Activated CD8-positive, alpha-beta memory T cell treated with anti-CD3 and anti-CD28 coated beads for 4 hours (primary cell): ENCODE measurements at places on chromosomes 12 and 14.

- no peak for DNase-seq
Observed at GRCh38 chr12:24989216-24989615, 40.3 kb upstream of the BCAT1 start.

GRCh38 chr14:70942342-70942706 is 35.1 kb downstream of the PCNX1 start:
- DNase-seq = no peak

DNA sequence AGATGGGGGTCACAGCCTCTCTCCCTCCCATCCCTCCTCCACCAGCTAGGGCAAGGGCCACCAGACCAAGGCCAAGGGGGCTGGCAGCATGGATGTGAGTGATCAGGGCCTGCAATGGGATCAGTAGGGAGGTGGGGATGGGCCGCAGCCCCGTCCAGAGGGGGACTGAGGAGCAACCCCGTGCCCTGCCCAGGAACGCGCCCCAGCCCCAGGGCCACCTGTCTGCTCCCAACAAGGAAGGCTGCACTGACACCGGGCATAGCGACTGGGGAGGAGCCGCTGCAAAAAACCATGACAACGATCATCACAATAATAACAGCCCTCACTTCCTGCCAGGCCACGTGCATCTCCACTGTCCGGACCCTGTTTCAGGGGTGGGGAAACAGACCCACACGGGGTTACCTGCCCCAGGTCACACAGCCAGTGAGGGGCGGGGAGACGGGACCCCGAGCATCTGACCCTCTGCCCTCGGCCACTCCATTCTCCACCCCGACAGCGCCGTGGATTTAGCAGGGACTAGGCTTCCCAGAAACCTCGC is 24.3 kb downstream of the NCOR2 start:
- no peak for DNase-seq

GRCh38 chr12:116808113-116809105 is 70.3 kb downstream of the RNFT2 start:
- no peak for DNase-seq
